ENCODE measurements at places on chromosomes 12 and 14. TPM values are rescaled to one million over a fixed set of nuclear protein-coding genes. Genes with fewer than 3 reads are reported as not detected.

GRCh38 chr14:84783511-84783910 lies 746.4 kb upstream of the FLRT2 start:
- no peaks in the 10 kb centered on the region for H3K4me1 ChIP-seq
- no peak overlapping the region for H3K27ac ChIP-seq
- no peak overlapping the region for H3K4me3 ChIP-seq

- no peaks in the 10 kb centered on the region for H3K4me1 ChIP-seq
- DNase-seq: peak; percentile 40
- no peak overlapping the region for H3K27ac ChIP-seq
- no peaks in the 10 kb centered on the region for H3K36me3 ChIP-seq
- H3K27me3 ChIP-seq: no peaks in the 10 kb centered on the region
Observed at GRCh38 chr14:105999361-106000028, 473.1 kb downstream of the TMEM121 start.

DNA sequence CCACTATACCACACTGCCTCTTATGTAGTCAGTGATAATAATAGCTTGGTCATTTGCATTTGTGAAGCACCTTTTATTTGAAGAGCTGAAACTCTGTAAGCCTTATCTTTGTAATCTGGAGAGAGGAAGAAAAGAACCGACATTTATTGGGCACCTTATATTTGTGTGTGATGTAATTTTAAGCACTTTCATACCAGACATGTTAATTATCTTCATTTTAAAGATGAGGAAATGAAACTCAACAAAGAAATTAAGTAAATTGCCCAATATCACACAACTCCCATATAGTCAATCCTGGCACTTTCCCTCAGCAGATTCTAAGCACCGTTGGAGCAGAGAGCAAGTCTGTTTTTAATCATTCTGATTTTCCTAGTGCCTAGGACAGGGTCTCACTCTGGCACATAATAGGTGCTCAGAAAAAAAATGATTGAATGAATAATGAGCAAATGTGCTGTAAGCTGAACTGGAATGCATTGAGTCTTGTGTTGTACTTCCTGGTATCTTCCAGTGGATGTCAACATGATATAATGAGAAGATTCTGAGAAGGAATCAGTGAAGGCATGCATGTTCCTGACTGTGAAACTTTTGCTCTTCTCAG lies 418.9 kb downstream of the ZFP36L1 start:
- H3K27ac ChIP-seq: no peak overlapping the region
- H3K27me3 ChIP-seq: no peaks in the 10 kb centered on the region
- no peak overlapping the region for H3K4me3 ChIP-seq
- no peak for DNase-seq

- no peak overlapping the region for H3K4me3 ChIP-seq
- DNase-seq: no peak
- H3K4me1 ChIP-seq: peaks cover 10% of the 10 kb centered on the region
- H3K27me3 ChIP-seq: no peaks in the 10 kb centered on the region
- H3K36me3 ChIP-seq: no peaks in the 10 kb centered on the region
Observed at GRCh38 chr14:92984896-92985295, 61.9 kb downstream of the CHGA start.

DNA sequence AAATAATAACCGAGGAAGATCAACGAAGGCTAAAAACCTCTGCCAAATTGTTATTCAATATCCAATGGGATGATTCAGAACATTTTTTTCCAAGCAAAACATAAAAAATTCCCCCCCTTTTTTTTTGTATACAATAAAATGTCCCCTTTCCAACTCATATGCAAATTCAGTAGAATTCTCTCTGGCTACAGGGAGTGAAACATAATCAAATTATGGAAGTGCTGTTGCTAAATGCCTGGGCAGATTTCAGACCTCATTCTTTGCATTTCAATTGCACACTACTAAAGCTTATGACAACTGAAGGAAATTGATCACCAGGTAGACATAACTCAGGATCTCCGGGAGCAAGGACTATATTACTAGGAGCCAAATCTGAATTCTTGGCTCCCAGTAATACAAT lies 51.0 kb downstream of the LMNTD1 start:
- H3K27me3 ChIP-seq: no peaks in the 10 kb centered on the region
- H3K4me1 ChIP-seq: no peaks in the 10 kb centered on the region
- no peaks in the 10 kb centered on the region for H3K36me3 ChIP-seq
- no peak overlapping the region for H3K4me3 ChIP-seq
- no peak overlapping the region for H3K27ac ChIP-seq

GRCh38 chr12:48126953-48127630 lies 7.9 kb downstream of the PFKM start:
- no peak for DNase-seq
- H3K27me3 ChIP-seq: no peaks in the 10 kb centered on the region
- H3K4me3 ChIP-seq: no peak overlapping the region
- H3K36me3 ChIP-seq: peaks cover 77% of the 10 kb centered on the region
- peaks cover 2% of the 10 kb centered on the region for H3K4me1 ChIP-seq

DNAH10 gene
- total RNA-seq: 1.1 TPM

GRCh38 chr12:65822732-65823512 lies 1.4 kb upstream of the HMGA2 start:
- no peaks in the 10 kb centered on the region for H3K36me3 ChIP-seq
- no peaks in the 10 kb centered on the region for H3K27me3 ChIP-seq
- peak overlapping the region; percentile 85 for H3K4me3 ChIP-seq

HVCN1 gene
- 1.0 TPM for total RNA-seq

NOVA1 gene
- 16.0 TPM for total RNA-seq

DNA sequence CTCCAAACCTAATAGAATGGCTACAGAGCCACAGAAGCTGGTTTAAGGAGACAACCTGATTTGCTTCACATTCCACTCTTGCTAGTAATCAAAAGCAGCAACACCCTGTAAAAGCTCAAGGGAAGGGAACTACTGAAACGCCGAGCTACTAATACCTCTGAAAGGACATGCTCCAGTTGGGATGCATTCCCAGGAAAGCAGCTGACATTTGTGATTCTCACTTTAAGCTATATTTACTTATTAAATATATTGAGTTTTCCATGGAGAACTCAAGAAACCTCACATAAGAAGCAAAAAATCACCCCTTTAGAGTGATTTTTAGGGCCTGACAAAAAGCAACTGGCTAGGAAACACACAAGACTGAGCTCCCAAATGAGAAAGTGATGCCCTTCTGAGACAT lies 1073.0 kb upstream of the FLRT2 start:
- H3K36me3 ChIP-seq: no peaks in the 10 kb centered on the region
- no peak overlapping the region for H3K4me3 ChIP-seq

GRCh38 chr14:55477680-55478079 lies 37.3 kb upstream of the TBPL2 start:
- no peak overlapping the region for H3K27ac ChIP-seq
- H3K4me1 ChIP-seq: peaks cover 5% of the 10 kb centered on the region
- DNase-seq: no peak
- no peaks in the 10 kb centered on the region for H3K27me3 ChIP-seq
- no peaks in the 10 kb centered on the region for H3K36me3 ChIP-seq
- no peak overlapping the region for H3K4me3 ChIP-seq

TTC7B gene
- total RNA-seq: 39.2 TPM

MANSC4 gene
- total RNA-seq: not detected

LALBA gene
- total RNA-seq: not detected

DNA sequence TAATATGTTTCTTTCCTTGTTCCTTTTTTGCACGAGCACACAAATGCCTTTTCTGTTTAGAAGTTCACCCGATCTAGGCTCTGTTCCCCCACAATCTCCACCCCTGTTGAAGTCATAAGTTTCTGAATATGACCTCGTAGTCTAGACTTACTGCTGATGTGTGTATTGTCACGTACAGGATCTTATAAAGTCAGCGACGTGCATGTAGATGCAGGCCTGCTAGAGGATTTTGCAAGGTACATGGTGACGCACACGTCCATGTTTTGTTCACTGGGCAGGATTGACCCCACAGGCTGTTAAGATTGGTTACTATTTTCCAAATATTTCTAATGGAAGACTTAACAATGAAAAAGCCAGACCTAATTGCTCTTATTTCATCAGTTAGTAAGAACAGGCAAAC lies 46.2 kb upstream of the CCDC91 start:
- peaks cover 4% of the 10 kb centered on the region for H3K4me1 ChIP-seq
- no peaks in the 10 kb centered on the region for H3K27me3 ChIP-seq
- no peak overlapping the region for H3K4me3 ChIP-seq
- DNase-seq: no peak
- H3K36me3 ChIP-seq: no peaks in the 10 kb centered on the region

CORO1C gene
- 208 TPM for total RNA-seq

GZMB gene
- not detected for total RNA-seq

GRCh38 chr12:93572712-93573551 lies 457 bp downstream of the SOCS2 start:
- peaks cover 39% of the 10 kb centered on the region for H3K27me3 ChIP-seq
- no peaks in the 10 kb centered on the region for H3K36me3 ChIP-seq
- H3K27ac ChIP-seq: no peak overlapping the region
- peak overlapping the region; percentile 49 for H3K4me3 ChIP-seq
- no peak for DNase-seq

GRCh38 chr12:68827895-68828671 lies 20.1 kb downstream of the MDM2 start:
- no peak overlapping the region for H3K4me3 ChIP-seq
- no peak overlapping the region for H3K27ac ChIP-seq

DNA sequence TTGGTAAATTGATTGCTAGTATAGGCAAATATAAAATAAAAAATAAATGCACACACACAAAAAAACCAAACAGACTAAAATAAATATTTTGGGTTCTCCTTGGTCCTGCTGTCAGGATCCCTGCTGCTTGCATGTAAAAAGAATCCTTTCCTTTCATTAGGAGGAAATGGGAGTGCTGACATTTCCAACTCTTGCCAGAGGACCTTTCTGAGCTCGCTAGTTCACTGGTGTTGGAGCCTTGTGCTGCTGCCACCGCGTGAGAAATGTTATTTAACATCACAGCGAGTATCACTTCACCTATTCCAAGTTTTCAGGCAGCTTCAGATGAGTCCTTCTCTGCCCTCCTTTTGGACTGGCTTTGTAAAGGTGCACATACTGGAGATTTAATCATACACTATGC lies 358.9 kb downstream of the NPAS3 start:
- H3K4me3 ChIP-seq: no peak overlapping the region
- peak; percentile 27 for DNase-seq
- no peak overlapping the region for H3K27ac ChIP-seq
- no peaks in the 10 kb centered on the region for H3K36me3 ChIP-seq
- H3K27me3 ChIP-seq: no peaks in the 10 kb centered on the region

SOAT2 gene
- total RNA-seq: not detected

DNA sequence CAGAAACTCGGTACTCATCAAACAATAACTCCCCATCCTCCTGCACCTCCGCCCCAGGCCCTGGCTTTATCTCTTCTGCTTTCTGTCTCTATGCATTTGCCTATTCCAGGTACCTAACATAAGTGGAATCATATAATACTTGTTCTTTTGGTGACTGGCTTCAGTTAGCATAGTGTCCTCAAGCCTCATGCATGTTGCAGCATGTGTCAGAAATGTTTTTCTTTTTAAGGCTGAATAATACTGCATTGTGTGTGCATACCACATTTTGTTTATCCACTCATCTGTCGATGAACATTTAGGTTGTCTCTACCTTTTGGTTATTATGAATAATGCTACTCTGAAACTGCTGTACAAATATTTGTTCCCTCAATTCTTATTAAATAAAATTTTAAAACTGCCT lies 117.1 kb downstream of the KICS2 start:
- H3K4me3 ChIP-seq: no peak overlapping the region
- no peak for DNase-seq
- H3K27ac ChIP-seq: no peak overlapping the region
- no peaks in the 10 kb centered on the region for H3K36me3 ChIP-seq
- no peaks in the 10 kb centered on the region for H3K27me3 ChIP-seq

KRT73 gene
- not detected for total RNA-seq

GTF2A1 gene
- total RNA-seq: 54.3 TPM

DNA sequence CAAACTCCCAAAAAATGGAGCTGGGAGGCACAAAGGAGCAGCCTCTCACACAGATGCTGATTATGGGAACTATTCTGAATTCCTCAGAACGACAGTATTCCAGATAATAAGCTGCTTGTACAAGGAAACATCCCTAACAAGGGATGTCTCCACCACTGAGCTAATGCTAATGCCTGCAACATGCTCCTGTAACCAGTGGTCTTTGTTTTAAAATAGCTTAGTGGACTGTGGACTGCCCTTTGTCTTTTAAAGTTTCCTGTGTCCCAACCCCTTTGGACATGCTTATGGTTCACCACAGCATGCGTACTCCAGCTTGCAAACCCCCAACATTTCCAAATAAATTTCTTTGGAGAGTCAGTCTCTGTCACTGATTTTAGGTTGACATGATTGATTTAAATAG lies 16.4 kb upstream of the PITPNM2 start:
- DNase-seq: no peak
- H3K27ac ChIP-seq: no peak overlapping the region
- H3K36me3 ChIP-seq: peaks cover 50% of the 10 kb centered on the region
- no peaks in the 10 kb centered on the region for H3K4me1 ChIP-seq
- no peak overlapping the region for H3K4me3 ChIP-seq
- no peaks in the 10 kb centered on the region for H3K27me3 ChIP-seq

CHFR gene
- 44.9 TPM for total RNA-seq

DNA sequence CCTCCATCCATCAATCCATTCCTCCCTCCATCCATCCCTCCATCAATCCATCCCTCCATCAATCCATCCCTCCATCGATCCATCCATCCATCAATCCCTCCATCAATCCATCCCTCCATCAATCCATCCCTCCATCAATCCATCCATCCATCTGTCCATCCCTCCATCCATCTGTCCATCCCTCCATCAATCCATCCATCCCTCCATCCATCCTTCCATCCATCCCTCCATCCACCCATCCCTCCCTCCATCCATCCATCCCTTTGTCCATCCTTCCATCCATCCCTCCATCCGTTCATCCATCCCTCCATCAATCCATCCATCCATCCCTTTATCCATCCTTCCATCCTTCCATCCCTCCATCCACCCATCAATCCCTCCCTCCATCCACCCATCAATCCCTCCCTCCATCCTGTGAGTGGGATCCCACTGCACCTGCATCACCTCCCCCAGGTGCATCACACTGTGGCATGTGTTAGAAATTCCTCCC lies 338.1 kb upstream of the SFSWAP start:
- H3K4me1 ChIP-seq: no peaks in the 10 kb centered on the region
- H3K4me3 ChIP-seq: no peak overlapping the region
- no peak for DNase-seq
- H3K36me3 ChIP-seq: no peaks in the 10 kb centered on the region
- H3K27me3 ChIP-seq: peaks cover 4% of the 10 kb centered on the region

DNA sequence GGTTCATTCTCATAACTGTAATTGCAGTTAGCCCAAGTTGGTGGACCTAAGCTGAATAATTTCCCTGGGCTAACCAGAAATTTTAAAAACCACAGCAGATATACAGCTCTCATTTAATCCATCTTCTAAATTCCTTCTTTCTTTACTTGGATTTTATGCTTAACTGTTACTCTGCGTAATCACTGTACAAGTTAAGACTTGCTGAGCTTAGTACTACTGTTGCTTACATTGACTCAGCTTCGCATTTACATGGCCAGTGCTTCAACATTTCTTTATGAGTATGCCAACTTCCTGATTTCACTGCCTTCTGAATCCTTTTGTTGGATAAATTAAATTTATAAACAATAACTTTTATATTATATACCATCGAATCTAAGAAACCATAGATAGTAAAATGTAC lies 147.4 kb downstream of the SLC38A4 start:
- no peaks in the 10 kb centered on the region for H3K27me3 ChIP-seq
- H3K36me3 ChIP-seq: no peaks in the 10 kb centered on the region
- no peak for DNase-seq
- no peak overlapping the region for H3K27ac ChIP-seq
- H3K4me1 ChIP-seq: peaks cover 21% of the 10 kb centered on the region

GRCh38 chr12:131673888-131674257 lies 37.0 kb upstream of the SFSWAP start:
- H3K27me3 ChIP-seq: peaks cover 26% of the 10 kb centered on the region
- H3K4me3 ChIP-seq: no peak overlapping the region
- H3K36me3 ChIP-seq: no peaks in the 10 kb centered on the region
- H3K27ac ChIP-seq: no peak overlapping the region

All from A673 (cell line).